ENCODE measurements at places on chromosomes 5 and 9. TPM values are rescaled to one million over a fixed set of nuclear protein-coding genes. Genes with fewer than 3 reads are reported as not detected.

The DEPDC1B gene
- 23.1 TPM for total RNA-seq

The GPR21 gene
- total RNA-seq, result 1.0 TPM

The LURAP1L gene
- total RNA-seq, result 17.1 TPM

The INSL6 gene
- 0.24 TPM for total RNA-seq

The IL31RA gene
- total RNA-seq, result 0.21 TPM

The PCSK1 gene
- 36.4 TPM for total RNA-seq

The NEUROG1 gene
- 1.7 TPM for total RNA-seq
